ENCODE measurements at places on chromosomes 1 and 21. TPM values are rescaled to one million over a fixed set of nuclear protein-coding genes. Genes with fewer than 3 reads are reported as not detected.

MPL gene
- total RNA-seq = not detected

DNA sequence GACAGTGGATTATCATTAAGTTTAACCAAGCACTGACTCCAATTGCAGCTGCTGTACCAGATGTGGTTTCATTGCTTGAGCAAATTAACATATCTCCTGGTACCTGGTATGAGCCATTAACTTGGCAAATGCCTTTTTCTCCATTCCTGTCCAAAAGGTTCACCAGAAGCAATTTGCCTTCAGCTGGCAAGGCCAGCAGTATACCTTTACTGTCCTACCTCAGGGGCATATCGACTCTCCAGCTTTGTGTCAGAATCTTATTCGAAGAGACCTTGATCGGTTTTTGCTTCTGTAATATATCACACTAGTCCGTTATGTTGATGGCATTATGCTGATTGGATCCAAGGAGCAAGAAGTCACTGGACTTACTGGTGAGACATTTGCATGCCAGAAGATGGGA lies 9.5 kb upstream of the GTF2B start:
- no peak for DNase-seq

PROK1 gene
- total RNA-seq = not detected

GRCh38 chr1:6285336-6285735 lies 24.4 kb upstream of the GPR153 start:
- no peak for DNase-seq

SLAMF8 gene
- not detected for total RNA-seq

DNA sequence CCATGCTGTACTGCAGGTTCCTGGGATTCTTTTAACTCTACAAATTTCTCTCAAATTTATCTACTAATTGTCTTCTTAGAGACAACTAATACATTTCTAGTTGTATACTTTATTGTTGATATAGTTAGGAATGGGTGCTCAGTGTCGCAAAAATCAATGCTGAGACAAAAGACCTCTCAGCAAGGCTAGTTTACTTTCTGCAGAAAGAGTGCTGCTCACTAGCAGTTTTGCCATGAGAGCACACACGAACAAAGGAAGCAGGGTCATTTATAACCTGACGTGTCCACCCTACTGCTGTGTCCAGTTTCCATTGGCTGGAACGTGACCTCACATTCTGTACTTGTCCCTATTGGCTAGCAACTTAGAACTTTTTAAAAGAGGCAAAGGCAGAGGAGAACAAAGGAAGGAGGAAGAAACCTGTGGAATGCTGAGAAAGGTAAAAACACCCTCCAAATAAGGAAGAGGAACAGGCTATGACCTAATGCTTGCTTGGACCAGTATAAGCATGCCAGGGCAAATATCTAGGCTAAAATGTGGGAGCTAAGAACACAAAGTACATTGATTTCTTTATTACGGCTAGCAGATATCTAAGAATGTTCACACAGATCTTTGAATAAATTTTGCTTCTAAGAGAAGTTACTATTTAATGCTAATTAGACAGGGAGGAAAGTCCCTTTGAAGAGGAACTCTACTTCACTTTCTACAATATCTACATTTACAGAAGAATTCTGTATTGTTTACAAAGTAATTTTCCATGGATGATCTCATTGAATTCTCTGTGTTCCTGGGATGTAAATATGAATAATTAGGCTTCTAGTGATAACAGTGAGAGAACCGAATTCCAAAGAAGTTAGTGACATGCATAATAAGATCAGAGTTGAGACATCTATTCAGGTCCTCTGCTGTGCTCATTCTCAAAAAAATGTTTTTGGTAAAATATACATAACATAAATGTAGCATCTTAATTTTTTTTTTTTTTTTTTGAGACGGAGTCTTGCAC lies 86.0 kb upstream of the MAP10 start:
- no peak for DNase-seq

GRCh38 chr1:172450524-172450885 lies 6.6 kb upstream of the PIGC start:
- no peak for DNase-seq

DNA sequence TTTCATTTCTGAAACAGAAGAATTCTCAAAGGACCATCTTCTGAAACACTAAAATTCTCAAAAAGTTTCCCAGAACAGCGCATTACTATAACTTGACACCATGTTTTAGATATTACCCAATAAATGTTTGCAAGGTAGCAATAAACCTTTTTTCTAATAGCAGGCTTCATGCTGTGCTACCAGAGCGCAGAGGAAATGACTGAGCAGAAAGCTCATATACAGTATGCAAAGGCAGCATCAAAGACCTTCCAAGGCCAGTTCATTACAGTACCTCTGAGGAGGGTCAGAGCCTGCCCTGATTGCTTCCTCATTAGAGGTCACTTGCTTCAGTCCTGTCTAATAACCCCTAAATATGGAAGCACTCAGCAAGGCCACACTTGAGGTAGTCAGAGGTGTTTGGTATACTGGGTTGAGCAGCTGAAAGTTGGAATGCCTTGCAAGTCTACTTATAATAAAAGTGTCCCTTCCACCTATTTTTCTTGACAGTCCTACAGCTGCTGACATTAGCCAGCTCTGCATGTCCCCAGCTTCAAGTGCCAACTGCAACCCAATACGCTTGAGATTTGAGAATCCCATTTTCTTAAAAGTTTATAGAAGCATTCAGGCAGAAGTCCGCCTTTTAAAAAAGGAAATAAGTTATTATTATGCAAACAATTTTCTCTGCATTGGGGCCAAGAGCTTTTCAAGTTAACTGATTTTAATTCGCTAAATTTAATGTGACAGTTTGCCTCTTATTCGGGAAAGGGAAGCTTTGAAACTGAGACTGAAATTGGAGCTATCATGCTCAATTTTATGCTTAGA lies 207.2 kb downstream of the ZC3H11B start:
- no peak for DNase-seq

AZIN2 gene
- 2.2 TPM for total RNA-seq

- DNase-seq = no peak
Observed at GRCh38 chr1:28326984-28327383, 1.9 kb upstream of the MED18 start.

CPLANE2 gene
- total RNA-seq = 10.3 TPM

SLC25A34 gene
- total RNA-seq = 1.7 TPM

- DNase-seq = no peak
Observed at GRCh38 chr1:64248065-64248464, 44.6 kb downstream of the UBE2U start.

DNA sequence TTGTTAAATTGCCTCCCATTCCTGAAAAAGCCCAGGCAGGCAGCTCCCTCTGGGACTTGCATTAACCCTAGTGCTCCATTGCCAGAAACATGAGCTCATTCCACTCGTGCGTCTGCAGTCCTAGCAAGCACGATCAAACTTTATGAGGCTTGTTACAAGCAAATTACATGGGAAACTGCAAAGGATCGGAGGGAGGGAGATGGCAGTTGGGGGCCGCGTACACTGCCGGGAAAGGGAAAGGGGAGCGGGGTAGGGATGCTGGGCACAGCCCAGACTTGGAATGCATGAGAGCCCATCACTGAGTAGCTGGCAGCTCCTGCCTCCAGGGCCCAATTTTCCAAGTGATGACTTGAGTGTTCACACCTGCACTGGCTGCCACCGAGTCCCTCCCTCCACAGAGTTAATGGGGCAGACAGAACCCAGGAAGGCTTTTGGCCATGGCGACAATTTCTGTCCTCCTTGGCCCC lies 169.9 kb downstream of the BRINP2 start:
- no peak for DNase-seq

DNA sequence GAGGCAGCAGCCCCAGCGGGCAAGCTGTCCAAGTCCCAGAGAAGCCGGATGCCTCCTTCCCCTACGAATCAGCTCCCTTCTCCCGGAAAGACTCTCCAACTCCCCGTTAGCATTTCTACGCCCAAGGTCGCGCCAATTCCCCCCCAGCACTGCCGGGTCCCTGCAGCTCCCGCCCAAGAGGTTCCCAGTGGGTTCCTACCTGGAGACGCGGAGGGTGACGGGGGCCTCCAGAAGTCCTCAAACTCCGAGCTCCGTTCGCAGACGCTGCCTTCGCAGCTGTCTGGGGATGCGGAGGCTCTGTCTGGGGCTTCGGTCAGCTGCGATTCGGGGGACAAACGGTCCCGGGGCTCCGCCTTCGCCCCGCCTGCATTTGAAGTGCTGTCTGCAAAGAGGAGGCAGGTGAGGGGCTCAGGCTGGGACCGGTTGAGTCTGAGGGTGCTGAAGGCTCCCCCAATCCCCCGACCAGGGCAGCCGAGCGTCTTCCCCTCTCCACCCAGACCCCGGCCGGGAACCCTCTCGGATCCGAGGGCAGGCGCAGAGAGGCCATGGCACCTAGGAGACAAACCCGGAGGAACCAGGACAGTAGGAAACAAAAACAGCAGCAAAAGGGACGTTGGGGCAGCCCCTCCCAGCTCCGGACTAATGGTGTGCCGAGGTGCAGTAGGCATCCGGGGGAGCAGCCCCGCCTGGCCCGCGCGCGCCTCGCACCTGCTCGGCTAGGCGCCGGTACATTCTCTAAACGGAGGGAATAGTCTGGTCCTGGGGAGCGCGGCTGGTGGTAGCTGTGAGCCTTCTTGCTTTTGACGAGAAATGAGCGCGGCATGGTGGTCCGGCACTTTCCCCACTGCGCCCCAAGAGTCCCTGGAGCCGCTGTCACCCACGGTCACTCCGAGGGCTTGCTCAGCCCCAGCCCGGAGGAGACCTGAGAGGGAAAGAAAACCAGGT lies 3.8 kb downstream of the GFI1 start:
- peak; percentile 31 for DNase-seq

DNA sequence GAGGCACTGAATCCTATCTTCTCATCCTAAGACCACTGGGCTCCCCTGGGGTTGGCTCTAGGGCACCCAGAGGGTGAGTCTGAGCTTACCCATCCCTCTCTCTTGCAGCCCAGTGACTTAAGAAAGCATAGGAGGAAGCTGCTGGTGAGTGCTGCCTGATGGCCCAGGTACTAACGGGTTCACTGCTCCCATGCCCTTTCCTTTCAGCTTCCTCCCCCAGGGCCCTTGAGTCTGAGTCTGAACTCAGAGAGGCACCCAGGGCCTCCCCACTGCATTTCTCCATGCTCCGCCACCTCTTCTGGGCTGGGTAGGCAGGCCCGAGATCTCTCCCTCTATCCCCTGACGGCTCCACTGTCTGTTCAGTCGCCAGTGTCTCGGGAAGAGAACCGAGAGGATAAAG lies 29.7 kb downstream of the PPFIA4 start:
- DNase-seq = no peak

UBASH3A gene
- not detected for total RNA-seq

DNA sequence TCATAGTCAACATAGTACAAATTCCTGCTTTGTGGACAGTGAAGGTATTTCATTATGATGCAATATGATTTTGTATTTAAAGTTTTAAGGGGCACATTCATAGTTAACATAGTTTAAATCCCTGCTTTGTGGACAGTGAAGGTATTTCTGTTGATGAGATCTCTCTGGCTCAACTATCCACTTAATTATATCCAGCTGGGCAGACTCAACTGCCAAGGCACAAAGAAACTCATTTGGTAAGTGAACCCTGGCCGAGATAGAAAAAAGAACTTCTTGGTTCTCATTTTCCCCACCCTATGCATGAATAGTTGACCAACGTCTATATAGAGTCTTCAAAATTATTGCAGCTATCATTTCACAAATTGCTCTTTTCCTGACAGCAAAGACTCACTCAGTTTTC lies 1194.6 kb downstream of the NCAM2 start:
- DNase-seq = no peak

GRCh38 chr1:108816049-108816893 lies 40.6 kb downstream of the AKNAD1 start:
- peak; percentile 96 for DNase-seq

GRCh38 chr1:166933140-166933539 lies 42.2 kb downstream of the ILDR2 start:
- no peak for DNase-seq

GRCh38 chr1:167149793-167150491 lies 56.1 kb downstream of the STYXL2 start:
- no peak for DNase-seq

- DNase-seq = no peak
Observed at GRCh38 chr1:212727386-212728181, 27.9 kb upstream of the BATF3 start.

FCRLB gene
- 0.56 TPM for total RNA-seq

DNA sequence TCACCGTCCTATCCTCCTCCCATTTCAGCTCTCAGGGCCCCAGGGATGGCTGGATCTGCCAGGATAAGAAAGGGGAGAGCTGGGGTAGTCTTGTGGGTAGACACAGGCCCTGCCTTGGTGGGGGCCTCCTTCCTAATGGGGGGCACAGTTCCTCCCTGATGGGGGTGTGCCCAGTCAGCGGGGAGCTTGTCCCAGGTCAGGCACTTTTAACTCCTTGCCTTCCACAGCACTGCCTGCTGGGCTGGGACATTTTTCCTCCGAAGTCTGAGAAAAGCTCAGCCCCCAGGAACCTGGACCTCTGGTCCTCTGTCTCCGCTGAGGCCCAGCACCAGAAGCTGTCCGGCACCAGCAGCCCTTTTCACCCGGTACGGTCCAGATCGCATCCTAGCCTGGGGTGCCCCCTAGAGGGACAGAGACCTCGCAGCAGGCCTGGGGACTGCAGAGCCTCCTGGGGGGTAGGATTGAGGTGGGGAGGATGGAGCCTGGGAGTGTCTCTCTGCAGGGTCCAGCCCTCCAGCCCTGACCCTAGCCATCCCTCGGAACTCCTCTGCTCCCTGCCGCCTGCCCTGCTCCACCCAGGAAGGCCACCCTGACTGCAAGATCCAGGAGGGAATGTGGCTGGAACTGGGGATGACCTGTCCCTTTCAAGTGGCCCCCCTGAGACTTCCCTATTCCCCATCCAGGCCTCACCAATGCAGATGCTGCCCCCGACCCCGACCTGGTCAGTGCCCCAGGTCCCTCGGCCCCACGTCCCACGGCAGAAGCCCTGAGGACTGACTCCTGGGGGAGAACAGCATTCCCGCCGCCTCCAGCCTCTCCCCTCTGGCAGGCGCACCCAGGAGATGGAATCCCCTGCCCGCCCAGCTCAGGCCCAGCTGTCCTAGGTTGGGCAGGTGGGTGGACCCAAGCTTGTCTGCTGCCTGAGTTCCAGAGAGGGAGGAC lies 12.0 kb downstream of the MIIP start:
- peak; percentile 59 for DNase-seq

IFNLR1 gene
- 0.05 TPM for total RNA-seq

MX2 gene
- 0.19 TPM for total RNA-seq

DNA sequence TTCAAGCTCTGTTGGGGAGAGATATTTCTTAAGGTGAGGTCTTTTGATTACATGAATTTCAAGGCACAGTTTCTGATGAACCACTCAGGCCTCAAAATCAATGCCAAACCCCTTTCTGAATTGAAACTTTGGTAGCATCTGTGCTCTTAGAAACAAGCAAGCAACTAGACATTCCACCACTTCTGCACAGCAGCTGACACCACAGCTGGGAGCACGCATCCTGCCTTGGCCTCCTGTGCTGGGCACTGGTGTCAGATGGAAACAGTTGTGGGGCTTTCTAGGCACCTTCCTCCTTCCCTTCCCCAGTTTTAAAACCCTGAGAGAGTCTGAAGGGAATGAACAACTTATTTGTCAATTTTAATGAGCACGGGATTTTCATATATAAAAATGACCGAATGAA lies 360.2 kb downstream of the ADGRL2 start:
- no peak for DNase-seq
